ENCODE measurements at places on chromosomes 5 and 9. TPM values are rescaled to one million over a fixed set of nuclear protein-coding genes. Genes with fewer than 3 reads are reported as not detected.

The FBXL7 gene
- total RNA-seq: 6.1 TPM

The CAVIN4 gene
- 0.13 TPM for total RNA-seq

The AIF1L gene
- total RNA-seq: 397 TPM

The FAM221B gene
- total RNA-seq: not detected

The TXNDC8 gene
- not detected for total RNA-seq

The KIF4B gene
- total RNA-seq: not detected

The TRIM7 gene
- total RNA-seq: 6.3 TPM

The BTNL8 gene
- 0.19 TPM for total RNA-seq

The CAMK4 gene
- total RNA-seq: 4.7 TPM

The RLN2 gene
- 1.1 TPM for total RNA-seq

The MAP1B gene
- total RNA-seq: 57.0 TPM

The FAM219A gene
- 21.1 TPM for total RNA-seq

The TAS2R1 gene
- not detected for total RNA-seq

The PCDHGA12 gene
- 4.0 TPM for total RNA-seq

The OXCT1 gene
- 20.5 TPM for total RNA-seq

The TAF11L5 gene
- not detected for total RNA-seq

The MAMDC4 gene
- total RNA-seq: 8.1 TPM

The PCDHGC5 gene
- 1.4 TPM for total RNA-seq

The DNLZ gene
- total RNA-seq: 22.1 TPM

The SLC22A5 gene
- 28.3 TPM for total RNA-seq

The GABRB2 gene
- total RNA-seq: 4.4 TPM

The SLC36A3 gene
- not detected for total RNA-seq

The GFRA3 gene
- 0.41 TPM for total RNA-seq

The EIF4E1B gene
- not detected for total RNA-seq

The ZFP37 gene
- total RNA-seq: 4.1 TPM

The ESM1 gene
- total RNA-seq: 0.38 TPM

The ARL14EPL gene
- total RNA-seq: not detected

The GHR gene
- 3.7 TPM for total RNA-seq

The PCDHA9 gene
- total RNA-seq: 0.85 TPM

The SLIT3 gene
- total RNA-seq: 54.1 TPM

The CENPH gene
- 3.1 TPM for total RNA-seq

The ATP10B gene
- total RNA-seq: 1.4 TPM

The PCDHGA3 gene
- total RNA-seq: 4.0 TPM

The ANKH gene
- 44.6 TPM for total RNA-seq

The TGFBI gene
- 78.5 TPM for total RNA-seq

The SLC23A1 gene
- 3.5 TPM for total RNA-seq

The FBP2 gene
- total RNA-seq: not detected

The SUSD3 gene
- 12.2 TPM for total RNA-seq

The PRUNE2 gene
- total RNA-seq: 65.1 TPM

The SV2C gene
- 0.13 TPM for total RNA-seq

The MGAT1 gene
- 132 TPM for total RNA-seq

The GPR150 gene
- 0.16 TPM for total RNA-seq

The ZNF608 gene
- total RNA-seq: 35.8 TPM

The INSL6 gene
- total RNA-seq: 0.47 TPM

The PTPN3 gene
- total RNA-seq: 40.6 TPM

The RAB3C gene
- total RNA-seq: 3.7 TPM

The AQP3 gene
- total RNA-seq: 135 TPM

The MEIKIN gene
- 0.63 TPM for total RNA-seq

The ZNF622 gene
- 30.2 TPM for total RNA-seq

The RNF180 gene
- total RNA-seq: 23.0 TPM
